ENCODE measurements at places on chromosomes 2 and 18. TPM values are rescaled to one million over a fixed set of nuclear protein-coding genes. Genes with fewer than 3 reads are reported as not detected.

GRCh38 chr2:152247337-152247695 lies 71.8 kb upstream of the STAM2 start:
- no peaks in the 10 kb centered on the region for H3K27me3 ChIP-seq
- no peak overlapping the region for H3K27ac ChIP-seq
- no peaks in the 10 kb centered on the region for H3K36me3 ChIP-seq
- H3K4me3 ChIP-seq, result no peak overlapping the region
- no peaks in the 10 kb centered on the region for H3K4me1 ChIP-seq

- H3K27me3 ChIP-seq, result peaks cover 18% of the 10 kb centered on the region
- no peak overlapping the region for H3K4me3 ChIP-seq
- DNase-seq, result no peak
Measured at GRCh38 chr18:1526991-1527390, 622.3 kb downstream of the ADCYAP1 start.

- H3K27me3 ChIP-seq, result no peaks in the 10 kb centered on the region
- H3K36me3 ChIP-seq, result no peaks in the 10 kb centered on the region
- no peak for DNase-seq
- H3K4me3 ChIP-seq, result no peak overlapping the region
- no peak overlapping the region for H3K27ac ChIP-seq
Measured at GRCh38 chr2:51028829-51029228, 3.1 kb downstream of the NRXN1 start.

DNA sequence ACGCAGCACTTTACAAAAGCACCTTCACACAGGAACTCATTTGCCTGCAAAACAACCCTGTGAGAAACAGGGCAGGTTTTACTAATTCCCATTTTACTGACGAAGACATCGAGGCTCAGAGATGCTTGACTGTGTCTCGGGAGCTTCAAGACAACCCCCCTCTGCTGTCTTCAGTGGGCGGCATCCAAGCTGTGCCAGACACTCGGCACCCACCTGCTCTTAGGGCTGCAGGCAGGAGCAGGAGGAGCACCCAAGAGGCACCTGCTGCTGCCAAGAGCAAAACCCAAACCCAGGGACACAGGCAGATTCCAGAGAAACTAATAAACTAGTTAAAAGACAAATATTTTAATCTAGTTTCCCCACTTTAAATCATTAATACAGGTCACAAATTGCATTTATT lies 67.9 kb downstream of the PPP4R1 start:
- H3K4me3 ChIP-seq, result no peak overlapping the region
- H3K27me3 ChIP-seq, result no peaks in the 10 kb centered on the region
- no peak for DNase-seq

DNA sequence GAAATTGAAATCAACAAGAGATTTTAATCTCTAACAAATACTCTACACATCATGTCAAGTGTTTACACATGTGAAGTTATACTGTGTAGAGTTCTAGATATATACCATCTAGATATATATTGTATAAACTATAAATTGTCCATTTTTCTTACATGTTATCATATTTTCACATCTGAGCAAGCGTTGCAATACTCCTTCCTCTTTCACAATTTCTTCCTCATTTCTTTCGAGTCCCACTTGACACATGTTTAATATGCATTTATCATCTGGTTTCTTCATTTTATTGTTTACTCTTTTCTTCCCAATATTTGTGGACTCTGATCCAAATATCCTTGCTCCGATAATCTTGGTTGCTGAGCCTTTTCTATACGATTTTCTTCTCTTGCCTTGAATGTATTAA lies 50.2 kb downstream of the UNC80 start:
- H3K36me3 ChIP-seq, result no peaks in the 10 kb centered on the region
- DNase-seq, result no peak
- no peaks in the 10 kb centered on the region for H3K27me3 ChIP-seq
- H3K4me1 ChIP-seq, result no peaks in the 10 kb centered on the region
- H3K4me3 ChIP-seq, result no peak overlapping the region

GRCh38 chr2:227613272-227613660 lies 1.4 kb downstream of the SCYGR3 start:
- no peaks in the 10 kb centered on the region for H3K36me3 ChIP-seq
- H3K27me3 ChIP-seq, result no peaks in the 10 kb centered on the region
- DNase-seq, result no peak
- H3K27ac ChIP-seq, result no peak overlapping the region
- no peak overlapping the region for H3K4me3 ChIP-seq

- no peak for DNase-seq
- no peak overlapping the region for H3K27ac ChIP-seq
Measured at GRCh38 chr2:43133708-43134570, 92.5 kb downstream of the ZFP36L2 start.

The CAPN13 gene
- total RNA-seq, result 0.25 TPM

The RAB12 gene
- 32.7 TPM for total RNA-seq

The NCKAP5 gene
- total RNA-seq, result 0.30 TPM

The ZNF397 gene
- 23.8 TPM for total RNA-seq
